ENCODE measurements at places on chromosomes 3 and 15.

DNA sequence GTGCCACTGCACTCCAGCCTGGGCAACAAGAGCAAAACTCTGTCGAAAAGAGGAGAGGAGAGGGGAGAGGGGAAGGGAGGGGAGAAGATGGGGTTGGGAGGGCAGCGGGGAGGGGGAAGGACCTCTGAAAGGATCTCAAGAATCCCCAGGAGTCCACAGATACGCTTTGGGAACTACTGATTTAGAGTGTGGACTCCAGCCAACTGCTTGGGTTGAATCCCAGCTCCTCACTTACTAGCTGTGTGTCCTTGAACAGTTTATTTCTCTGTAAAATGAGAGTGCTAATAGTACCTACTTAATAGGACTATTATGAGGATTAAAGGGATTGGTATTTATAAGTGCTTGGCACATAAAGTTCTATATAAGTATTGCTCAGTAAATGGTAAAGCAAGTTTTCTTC lies 45.0 kb upstream of the FAH start:
- no peak for DNase-seq

DNA sequence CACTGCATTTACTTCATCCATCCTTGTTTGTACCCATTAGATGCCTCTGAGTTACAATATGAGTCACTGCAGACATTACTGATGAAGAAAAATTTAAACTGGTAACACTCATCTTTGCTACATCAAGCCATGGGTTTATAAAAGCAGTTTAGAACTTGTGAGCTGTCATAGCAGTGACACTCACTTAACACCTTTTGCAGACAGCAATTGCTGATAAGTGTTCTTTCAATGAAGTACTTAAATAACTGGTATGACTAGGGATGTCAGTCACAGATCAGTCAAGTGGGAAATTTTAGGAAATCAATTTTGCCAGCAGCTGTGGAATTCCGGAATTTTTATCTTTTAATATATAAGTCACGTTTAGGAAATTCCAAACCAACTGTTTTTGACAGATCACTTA lies 643.0 kb downstream of the TBL1XR1 start:
- DNase-seq = no peak

GRCh38 chr15:60865507-60865906 lies 363.6 kb downstream of the RORA start:
- no peak for DNase-seq

DNA sequence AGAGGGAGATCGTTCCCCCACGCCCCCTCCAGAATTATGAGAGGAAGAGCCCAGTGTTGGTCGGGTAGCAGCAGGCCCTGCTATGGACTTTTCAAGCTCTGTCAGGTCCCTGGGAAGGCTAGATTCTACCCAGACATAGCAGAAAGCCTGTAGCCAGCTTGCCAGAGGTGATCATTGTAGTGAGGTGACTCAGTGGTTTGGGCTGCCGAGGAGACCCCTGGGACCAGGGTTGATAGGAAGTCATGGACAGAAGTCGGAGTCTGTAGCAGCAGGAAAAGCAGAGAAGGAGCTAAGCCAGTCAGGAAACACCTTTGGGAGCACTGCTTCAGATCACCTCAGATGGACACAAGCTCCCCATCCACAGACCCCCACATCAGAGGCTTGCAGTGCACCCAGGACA lies 67.7 kb downstream of the CCNL1 start:
- no peak for DNase-seq

GRCh38 chr3:100609963-100610362 lies 562 bp downstream of the ADGRG7 start:
- no peak for DNase-seq

Measured in NCI-H1092 (cell line).